Neural crest cell (in vitro differentiated cells): ENCODE measurements at places on chromosomes 7 and 10. TPM values are rescaled to one million over a fixed set of nuclear protein-coding genes. Genes with fewer than 3 reads are reported as not detected.

The NCF1 gene
- not detected in 2 replicates for total RNA-seq

The ZDHHC4 gene
- 74.3 and 78.6 TPM in 2 replicates for total RNA-seq

The STAG3 gene
- 1.1 and 1.9 TPM in 2 replicates for total RNA-seq

DNA sequence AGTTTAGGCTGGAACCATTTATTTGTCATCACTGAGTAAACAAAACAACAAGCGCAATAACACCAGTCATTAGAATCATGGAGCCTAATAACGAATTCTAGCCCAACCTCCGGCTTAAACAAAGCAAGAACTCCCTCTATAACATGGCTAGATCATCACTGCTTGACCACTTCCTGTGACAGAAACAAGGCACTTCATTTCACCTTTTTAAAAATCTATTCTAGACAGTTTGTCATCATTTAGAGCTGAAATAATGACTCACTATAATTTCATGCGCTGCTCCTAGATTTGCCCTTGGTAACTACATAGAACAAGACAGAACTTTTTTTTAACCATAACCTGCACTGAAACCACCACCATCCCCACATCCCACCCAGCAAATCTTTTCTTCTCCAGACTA lies 81.3 kb downstream of the OSBPL3 start:
- no peak overlapping the region for H3K4me3 ChIP-seq
- no peaks in the 10 kb centered on the region for H3K4me1 ChIP-seq
- no peaks in the 10 kb centered on the region for H3K27me3 ChIP-seq

DNA sequence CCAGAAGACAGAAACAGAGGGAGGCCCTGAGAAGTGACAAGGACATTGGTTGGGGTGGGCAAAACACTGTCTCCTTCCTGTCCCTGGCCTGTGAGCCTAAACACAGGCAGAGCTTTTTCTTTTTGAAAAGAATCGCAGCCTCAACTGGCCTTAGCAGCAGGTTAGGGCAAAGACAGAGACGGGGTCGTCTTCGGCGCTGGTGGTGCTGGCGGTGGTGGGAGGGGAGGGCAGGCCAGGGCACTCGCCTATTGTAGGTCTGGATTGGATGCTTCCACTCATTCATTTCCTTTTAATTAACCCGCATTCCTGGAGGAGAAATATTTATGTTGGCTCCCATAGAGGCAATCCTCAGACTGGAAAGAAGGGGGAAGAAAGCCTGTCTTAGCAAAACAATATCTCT lies 22.6 kb downstream of the WNT8B start:
- peak; percentile 9 for DNase-seq
- peak overlapping the region; percentile 1 for H3K27ac ChIP-seq
- peak overlapping the region; percentile 69 for H3K4me3 ChIP-seq
- peaks cover 51% of the 10 kb centered on the region for H3K4me1 ChIP-seq
- H3K36me3 ChIP-seq, result peaks cover 10% of the 10 kb centered on the region
- peaks cover 45% of the 10 kb centered on the region for H3K27me3 ChIP-seq

The MOGAT3 gene
- not detected in 2 replicates for total RNA-seq

The KDM7A gene
- 4.9 and 5.2 TPM in 2 replicates for total RNA-seq

DNA sequence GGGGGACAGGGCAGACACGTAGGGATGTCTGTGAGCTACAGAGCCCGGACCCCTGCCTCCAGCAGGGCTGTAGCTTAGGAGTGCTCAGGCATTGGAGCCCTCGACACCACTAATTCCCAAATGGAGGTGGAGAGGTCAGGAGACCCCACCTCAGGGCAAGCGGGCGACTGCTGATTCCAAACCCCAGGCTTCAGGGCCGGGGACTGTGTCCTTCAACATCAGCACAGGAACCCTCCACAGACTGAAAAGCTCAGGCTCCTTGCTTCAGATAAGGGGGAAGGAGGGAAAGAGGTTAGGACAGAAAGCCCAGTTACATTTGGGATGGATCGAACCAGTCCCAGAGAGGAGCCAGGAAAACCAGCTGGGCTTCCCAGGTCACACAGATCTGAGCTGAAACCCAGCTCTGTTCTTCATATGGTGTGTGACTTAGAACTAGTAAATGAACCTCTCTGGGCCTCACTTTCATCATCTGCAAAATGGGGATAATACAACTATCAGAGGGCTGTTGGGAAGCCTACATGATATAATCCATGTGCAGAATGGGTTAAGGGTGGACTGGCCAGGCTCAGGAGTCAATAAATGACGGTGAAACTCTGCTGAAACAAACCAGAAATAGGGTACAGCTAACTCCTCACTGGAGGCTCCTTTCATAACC lies 16.7 kb downstream of the POLL start:
- H3K36me3 ChIP-seq, result no peaks in the 10 kb centered on the region
- no peak for DNase-seq
- H3K4me3 ChIP-seq, result peak overlapping the region; percentile 56

- H3K27ac ChIP-seq, result peak overlapping the region; percentile 62
- H3K4me3 ChIP-seq, result no peak overlapping the region
- peaks cover 18% of the 10 kb centered on the region for H3K36me3 ChIP-seq
- peaks cover 5% of the 10 kb centered on the region for H3K4me1 ChIP-seq
Measured at GRCh38 chr7:157609932-157610640, 273.3 kb downstream of the DNAJB6 start.

- DNase-seq, result peak; percentile 52
- peaks cover 21% of the 10 kb centered on the region for H3K4me1 ChIP-seq
- no peaks in the 10 kb centered on the region for H3K36me3 ChIP-seq
- H3K4me3 ChIP-seq, result peak within 1 kb of the TSS; percentile 98
- H3K27me3 ChIP-seq, result no peaks in the 10 kb centered on the region
Measured at GRCh38 chr10:101694674-101695403, at the start of gene FBXW4. Gene FBXW4, minus strand, starts transcription at chr10:101695170. Its CDS starts 65 bp downstream, at chr10:101695105.

GRCh38 chr7:131108212-131108940 lies 219.3 kb upstream of the MKLN1 start:
- DNase-seq, result no peak
- H3K27me3 ChIP-seq, result peaks cover 76% of the 10 kb centered on the region
- no peaks in the 10 kb centered on the region for H3K36me3 ChIP-seq
- peak overlapping the region; percentile 99 for H3K4me3 ChIP-seq

The SPAG6 gene
- total RNA-seq, result 1.5 and 1.6 TPM in 2 replicates

DNA sequence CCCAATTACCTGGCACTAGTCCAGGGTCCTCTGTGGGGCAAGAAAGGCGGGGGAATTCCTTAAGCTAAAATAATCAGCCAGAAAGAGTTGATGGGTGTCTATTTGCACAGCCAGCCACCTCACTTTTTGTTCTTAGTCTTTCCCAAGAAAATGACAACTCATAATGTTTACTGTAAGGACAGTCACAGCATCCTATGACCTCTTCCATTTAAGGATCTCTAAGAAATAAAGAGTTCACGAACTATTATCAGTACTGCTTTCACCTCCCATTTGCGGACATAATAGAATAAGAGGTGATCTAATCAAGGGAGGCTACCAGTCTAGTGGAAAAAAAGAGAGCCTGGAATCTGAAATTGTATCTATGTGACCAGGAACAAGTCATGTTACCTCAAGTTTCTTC lies 72.4 kb upstream of the LRRC17 start:
- no peak for DNase-seq
- H3K27ac ChIP-seq, result no peak overlapping the region
- H3K4me3 ChIP-seq, result no peak overlapping the region
- no peaks in the 10 kb centered on the region for H3K27me3 ChIP-seq
- no peaks in the 10 kb centered on the region for H3K4me1 ChIP-seq

The GCC1 gene
- total RNA-seq, result 15.3 and 16.4 TPM in 2 replicates
